ENCODE measurements at places on chromosomes 3 and 15.

- no peak for ATAC-seq
Measured at GRCh38 chr3:105869861-105870755, 1.3 kb upstream of the CBLB start.

- ATAC-seq = no peak
Measured at GRCh38 chr3:104126864-104127553, 1239.7 kb upstream of the ALCAM start.

GRCh38 chr3:183892610-183893214 lies 8.0 kb upstream of the PARL start:
- no peak for ATAC-seq

- ATAC-seq = no peak
Measured at GRCh38 chr3:72312339-72312738, 527.4 kb upstream of the PROK2 start.

- ATAC-seq = no peak
Measured at GRCh38 chr3:171268677-171269076, 191.5 kb downstream of the TNIK start.

- no peak for ATAC-seq
Measured at GRCh38 chr3:177557548-177557947, 360.3 kb upstream of the TBL1XR1 start.

All from stimulated activated memory B cell treated with anti-CD40 and anti-IgM and Interleukin-4, amounts not matched to agents 10 μg/mL and 1 μg/mL and 100 μg/mL, for 72 hours (primary cell).